G401 (cell line): ENCODE measurements at places on chromosomes 12 and 14. TPM values are rescaled to one million over a fixed set of nuclear protein-coding genes. Genes with fewer than 3 reads are reported as not detected.
A peak's percentile ranks its signal among the peaks of the same experiment; 100 is the strongest.

Gene NT5DC3
- 4.9 and 7.6 TPM in 2 replicates for total RNA-seq

- DNase-seq = no peak
Observed at GRCh38 chr12:12474471-12474928, 88.2 kb downstream of the DUSP16 start.

Gene RAD9B
- total RNA-seq = 0.41 TPM in 1 of 2 replicates, not detected in the other

DNA sequence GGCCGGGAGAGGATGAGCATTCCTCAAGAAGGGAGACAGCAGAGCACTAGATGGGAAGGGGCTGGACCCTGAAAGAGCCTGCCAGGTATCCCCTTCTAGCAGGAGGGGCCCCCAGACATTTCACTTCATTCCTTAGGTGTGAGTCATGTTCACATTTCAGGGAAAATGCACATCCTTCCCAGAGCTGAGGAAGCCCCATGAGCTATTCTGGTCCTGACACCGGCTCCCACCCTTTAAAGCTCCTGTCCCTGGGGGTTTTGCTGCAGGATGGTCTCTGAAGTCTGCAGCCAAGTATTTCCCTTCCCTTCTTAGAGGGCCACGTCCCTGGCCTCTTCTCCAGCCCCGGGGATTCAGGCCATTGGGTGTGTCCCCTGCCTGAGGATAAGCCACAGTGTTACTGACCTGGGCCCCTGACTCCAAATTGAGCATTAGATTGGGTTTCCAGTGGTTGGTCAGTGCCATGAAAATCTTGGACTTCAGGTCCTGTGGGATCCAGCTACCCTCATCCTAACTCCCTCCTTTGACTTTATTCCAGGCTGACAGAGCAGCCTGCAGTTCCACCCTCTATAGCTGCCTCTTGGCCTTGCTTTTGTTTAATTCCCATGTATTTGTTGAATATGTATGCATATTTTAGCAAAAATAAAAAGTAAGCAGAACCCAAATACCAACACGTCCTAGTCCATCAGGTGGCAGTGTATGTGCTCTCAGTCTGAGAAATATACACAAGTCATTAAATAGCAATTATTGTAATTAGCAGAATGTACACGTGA lies 267.1 kb downstream of the CACNA1C start:
- no peak for DNase-seq

- DNase-seq = no peak
Observed at GRCh38 chr14:101294136-101294535, 267.2 kb upstream of the DIO3 start.

Gene ANKRD33
- not detected in 2 replicates for total RNA-seq

GRCh38 chr12:120121343-120121742 lies 4.8 kb upstream of the RAB35 start:
- no peak for DNase-seq

Gene NKX2-1
- total RNA-seq = not detected in 2 replicates

DNA sequence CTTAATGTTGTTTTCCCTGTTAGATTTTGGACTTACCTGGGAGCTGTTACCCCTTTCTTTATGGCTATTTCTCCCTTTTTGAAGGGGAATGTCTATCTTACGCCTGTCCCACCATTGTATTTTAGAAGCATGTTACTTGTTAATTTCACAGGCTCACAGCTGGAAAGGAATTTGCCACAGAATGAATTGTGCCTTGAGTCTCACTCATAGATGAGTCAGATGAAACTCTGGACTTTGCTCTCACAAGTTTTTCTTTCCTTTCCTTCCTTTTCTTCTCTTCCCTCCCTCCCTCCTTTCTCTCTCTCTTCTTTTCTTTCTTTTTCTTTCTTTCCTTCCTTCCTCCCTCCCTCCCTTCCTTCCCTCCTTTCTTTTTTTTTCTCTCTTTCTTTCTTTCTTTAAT lies 9.3 kb upstream of the ATF7IP start:
- no peak for DNase-seq

DNA sequence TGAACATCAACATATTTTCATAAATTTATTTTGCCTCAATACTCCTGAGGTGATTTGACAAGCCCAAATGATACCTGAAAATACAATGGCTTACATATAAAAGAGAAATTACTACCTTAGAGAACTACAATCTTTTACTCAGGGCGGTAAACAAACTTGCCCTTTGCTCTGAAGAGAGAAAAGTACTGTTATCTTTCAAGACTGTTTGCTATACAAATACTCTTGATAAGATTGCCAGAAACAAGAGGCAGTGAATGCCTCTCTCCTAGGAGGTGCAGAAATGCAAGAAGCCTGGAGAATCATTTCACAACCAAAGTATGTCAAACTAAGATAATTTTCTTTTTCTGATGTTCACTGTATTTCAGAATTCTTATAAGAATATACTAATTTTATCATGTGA lies 160.3 kb downstream of the ALX1 start:
- DNase-seq = no peak

GRCh38 chr14:67695394-67695949 lies at the start of gene RDH11:
Gene RDH11, minus strand, starts transcription at chr14:67695764. Its CDS starts 61 bp downstream, at chr14:67695703.
- DNase-seq = peak; percentile 94

Gene NEUROD4
- not detected in 2 replicates for total RNA-seq

- DNase-seq = no peak
Observed at GRCh38 chr14:98101323-98101722, 1170.7 kb downstream of the BCL11B start.

DNA sequence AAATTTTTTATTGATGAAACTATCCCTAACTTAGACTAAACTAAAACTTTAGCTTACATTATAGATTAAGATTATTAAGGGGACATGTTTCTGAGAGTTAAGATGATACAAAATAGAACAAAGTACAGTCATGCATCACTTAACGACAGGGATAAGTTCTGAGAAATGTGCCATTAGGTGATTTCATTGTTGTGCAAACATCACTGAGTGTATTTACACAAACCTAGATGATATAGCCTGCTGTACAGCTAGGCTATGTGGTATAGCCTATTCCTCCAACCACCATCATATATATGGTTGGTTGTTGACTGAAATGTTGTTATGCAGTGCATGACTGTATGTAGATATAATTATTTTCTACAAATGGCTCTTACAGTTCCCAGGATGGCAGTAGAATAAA lies 46.5 kb downstream of the ATP6V1D start:
- DNase-seq = no peak

Gene OS9
- total RNA-seq = 106 and 134 TPM in 2 replicates

DNA sequence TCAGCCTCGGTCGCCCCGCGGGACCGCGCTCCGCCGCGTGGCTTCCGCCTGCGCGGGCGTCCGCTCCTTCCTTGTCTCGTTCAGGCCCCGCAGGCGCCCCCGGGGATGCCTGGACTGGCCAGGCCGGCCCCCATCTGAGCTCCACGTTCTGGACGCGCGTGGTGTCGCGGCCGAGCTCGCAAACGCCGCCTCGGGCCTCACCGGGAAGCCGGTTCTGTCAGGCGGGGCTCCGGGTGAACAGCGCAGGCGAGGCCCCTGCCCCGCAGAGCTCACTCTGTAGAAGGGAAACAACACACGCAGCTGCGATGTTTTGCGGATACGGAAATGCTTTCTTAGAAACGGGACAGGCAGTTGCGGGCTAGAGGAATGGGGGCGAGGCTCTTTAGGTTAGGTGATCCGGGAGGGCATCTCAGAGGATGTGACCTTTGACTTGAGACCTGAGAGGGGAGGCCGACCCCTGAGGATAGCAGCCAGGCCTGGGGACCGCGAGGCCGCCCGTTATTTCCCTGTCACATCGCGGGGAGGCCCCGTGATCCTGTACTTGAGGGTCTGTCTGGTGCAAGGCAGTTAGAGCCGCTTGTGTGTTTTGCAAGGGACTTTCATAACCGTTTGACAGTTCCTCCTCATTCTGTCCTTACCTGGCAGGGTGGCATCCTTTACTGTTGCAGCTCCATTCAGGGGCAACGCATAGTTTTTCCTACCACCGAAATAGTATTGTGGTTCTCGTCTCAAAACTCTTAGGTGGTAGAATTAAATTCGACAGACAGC lies 584 bp downstream of the VRK1 start:
- no peak for DNase-seq

- no peak for DNase-seq
Observed at GRCh38 chr14:55741240-55741639, 161.2 kb downstream of the KTN1 start.

DNA sequence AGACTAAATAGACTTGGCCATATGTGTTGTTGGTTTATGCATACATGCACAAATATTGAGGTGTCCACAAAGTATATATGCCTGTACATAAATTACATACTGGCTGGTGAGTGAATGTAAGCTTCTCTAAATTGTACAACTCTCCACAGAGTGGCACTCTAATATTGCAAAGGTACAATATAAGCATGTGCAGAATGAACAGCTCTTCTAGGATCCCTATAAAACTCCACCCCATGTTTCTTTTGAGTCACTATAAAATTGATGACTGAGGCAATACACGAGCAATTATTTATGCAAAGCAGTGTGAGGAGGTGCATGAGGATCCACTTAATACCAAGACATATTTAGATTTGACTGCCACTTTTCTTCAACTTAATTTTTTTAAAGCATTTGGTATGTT lies 172.2 kb downstream of the NAV3 start:
- peak; percentile 75 for DNase-seq

Gene NFATC4
- 41.4 and 45.5 TPM in 2 replicates for total RNA-seq

DNA sequence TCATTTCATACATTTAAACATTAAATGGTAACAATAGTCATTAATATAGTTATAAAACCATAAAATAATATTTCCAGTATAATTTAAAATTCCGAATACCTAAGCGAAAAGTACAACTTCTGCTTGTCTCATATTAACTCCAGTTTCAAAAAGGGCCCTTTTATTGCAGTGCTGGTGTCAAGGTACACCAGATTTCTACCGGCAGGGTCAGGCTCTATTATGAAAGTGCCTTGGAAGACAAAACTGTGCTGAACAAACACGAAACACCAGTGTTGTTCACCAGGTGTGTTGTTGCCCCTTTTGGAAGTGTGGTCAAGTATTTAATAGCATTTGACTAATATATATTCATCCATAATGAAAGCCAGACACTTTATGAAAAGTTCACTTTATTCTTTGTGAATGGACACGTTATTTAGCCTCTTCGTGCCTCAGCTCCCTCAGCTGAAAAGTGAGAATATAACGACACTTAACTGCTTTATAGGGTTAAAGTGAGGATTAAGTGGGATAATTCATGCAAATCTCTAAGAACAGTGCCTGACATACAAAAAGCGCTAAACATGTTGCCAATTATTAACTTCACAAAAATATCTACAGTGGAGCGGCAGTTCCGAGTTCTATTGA lies 20.3 kb upstream of the GNS start:
- no peak for DNase-seq

DNA sequence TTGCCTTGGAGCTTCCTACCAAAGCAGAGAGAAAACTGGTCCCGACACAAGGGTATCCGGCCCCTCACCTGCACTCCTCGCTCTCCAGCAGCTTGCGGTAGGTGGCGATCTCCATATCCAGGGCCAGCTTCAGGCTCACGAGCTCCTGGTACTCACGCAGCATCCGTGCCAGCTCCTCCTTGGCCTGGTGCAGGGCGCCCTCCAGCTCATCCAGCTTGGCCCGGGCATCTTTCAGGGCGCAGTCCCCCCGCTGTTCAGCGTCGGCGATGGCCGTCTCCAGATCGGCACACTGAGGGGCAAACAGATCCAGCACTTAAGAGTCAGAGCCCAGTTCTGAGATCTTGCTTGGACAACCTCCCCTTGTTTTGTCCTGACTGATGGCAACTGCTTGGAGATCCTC lies 13.7 kb downstream of the KRT72 start:
- DNase-seq = no peak

Gene OAS1
- total RNA-seq = not detected in 2 replicates

Gene KERA
- not detected in 2 replicates for total RNA-seq

GRCh38 chr12:58487255-58487654 lies 433.0 kb downstream of the LRIG3 start:
- no peak for DNase-seq
